ENCODE measurements at places on chromosomes 4 and X. TPM values are rescaled to one million over a fixed set of nuclear protein-coding genes. Genes with fewer than 3 reads are reported as not detected.
A peak's percentile ranks its signal among the peaks of the same experiment; 100 is the strongest.

The MAGEB1 gene
- not detected for polyA plus RNA-seq

The MAGEB10 gene
- polyA plus RNA-seq, result not detected

The ACE2 gene
- polyA plus RNA-seq, result not detected

DNA sequence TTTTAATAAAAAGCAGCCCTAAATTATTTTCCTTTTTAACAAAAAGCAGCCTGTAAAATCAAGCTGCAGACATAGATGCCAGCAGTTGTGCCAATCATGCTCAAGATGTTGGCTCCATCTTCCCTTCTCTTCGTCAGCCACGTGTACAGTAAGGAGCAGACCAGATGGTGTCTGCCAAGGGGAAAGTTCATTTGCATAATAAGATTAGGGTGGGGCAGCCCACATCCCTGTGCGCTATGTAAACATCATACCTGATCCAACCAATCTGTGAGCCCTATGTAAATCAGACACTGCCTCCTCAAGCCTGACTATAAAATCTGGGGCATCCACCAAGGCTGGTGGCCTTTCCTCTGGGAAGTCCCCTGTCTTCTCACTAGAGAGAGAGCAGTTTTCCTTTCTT lies 23.1 kb upstream of the C1GALT1C1 start:
- no peak for DNase-seq

The PALLD gene
- 159 TPM for polyA plus RNA-seq

DNA sequence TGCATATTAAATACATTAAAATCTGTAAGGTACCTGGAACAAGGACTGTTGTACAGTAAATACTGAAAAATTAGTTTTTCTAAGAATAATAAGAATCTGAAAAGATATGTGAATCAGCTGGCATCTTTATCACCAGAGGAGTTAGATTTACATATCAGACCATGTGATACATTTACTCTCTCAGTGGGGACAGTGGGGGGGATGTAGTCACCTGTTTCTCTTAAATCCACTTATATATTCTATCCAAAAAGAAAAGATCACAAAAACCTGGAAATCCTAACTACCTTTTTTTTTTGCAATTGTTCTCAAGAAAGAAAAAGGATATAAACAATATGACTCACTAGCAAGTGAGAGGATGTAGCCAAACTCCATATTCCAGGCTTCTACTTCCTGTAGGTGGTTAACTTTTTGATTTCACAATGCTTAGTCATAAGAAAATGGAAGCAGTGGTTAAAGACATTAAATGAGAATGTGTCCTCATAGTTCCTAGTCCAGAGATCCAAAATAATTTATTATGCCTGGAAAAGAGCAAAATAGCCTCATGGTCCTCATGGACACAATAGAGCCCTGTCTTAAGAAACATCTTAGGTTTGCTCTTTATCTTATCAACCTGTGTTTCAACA lies 22.5 kb upstream of the MYOZ2 start:
- DNase-seq, result peak; percentile 68

DNA sequence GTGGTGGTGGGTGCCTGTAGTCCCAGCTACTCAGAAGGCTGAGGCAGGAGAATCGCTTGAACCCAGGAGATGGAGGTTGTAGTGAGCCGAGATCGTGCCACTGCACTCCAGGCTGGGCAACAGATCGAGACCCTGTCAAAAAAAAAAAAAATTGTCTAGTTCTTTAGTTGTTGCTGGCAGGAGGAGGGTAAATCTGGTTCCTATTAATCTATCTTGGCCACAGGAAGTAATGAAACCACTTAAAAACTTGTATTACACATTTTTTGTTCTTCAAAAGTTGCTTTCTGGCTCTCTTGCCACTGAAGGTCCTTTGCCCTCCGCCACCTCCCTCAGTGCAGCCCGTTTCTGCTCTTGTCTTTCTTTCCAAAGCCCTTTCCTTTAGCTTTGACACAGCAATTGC lies 102.9 kb upstream of the ARSJ start:
- DNase-seq, result no peak

- DNase-seq, result no peak
These were observed 61.5 kb downstream of the PDK3 start for GRCh38 chrX:24526616-24527015.

The NOX1 gene
- polyA plus RNA-seq, result not detected

The SPCS3 gene
- 84.3 TPM for polyA plus RNA-seq

DNA sequence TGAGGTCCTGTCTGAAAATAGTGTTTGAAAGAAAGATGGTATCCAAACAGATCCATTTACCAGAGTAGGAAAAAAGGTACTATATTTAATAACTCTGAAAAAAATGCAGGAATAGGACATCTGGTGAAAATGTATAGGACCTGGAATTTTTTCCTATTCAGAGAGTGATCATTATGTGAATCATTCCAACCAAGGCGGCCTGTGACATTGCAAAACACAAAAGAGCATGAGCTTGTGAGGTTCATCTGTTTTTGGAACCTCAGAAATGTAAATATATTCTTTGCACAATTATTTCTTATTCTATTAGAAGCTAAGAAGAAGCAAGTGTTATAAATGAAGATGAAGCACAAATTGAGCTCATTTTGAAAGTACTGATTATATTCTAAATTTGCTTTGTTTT lies 2.0 kb downstream of the C4orf51 start:
- peak; percentile 2 for DNase-seq

- DNase-seq, result no peak
These were observed 40.3 kb downstream of the ZCCHC13 start for GRCh38 chrX:74344280-74344622.

The NLGN4X gene
- not detected for polyA plus RNA-seq

The SMIM10L2A gene
- 0.04 TPM for polyA plus RNA-seq

DNA sequence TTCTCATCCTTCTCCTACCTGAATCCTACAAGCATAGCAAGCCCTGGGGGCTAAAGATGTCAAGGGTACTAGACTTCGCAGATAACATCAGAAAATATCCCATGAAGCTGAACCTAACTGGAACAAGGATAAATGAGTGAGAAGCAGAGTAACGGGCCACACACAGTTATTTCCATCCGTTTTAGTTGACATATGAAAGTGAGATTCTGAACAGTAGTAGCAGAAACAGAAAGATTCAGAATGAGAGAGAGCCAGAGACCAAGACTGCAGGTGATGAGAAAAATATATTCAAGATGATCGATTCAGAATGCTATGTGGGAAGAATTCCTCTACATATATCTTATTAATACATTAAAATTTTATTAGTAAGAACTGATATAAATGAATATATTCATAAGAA lies 165.1 kb downstream of the TSPAN5 start:
- DNase-seq, result no peak

DNA sequence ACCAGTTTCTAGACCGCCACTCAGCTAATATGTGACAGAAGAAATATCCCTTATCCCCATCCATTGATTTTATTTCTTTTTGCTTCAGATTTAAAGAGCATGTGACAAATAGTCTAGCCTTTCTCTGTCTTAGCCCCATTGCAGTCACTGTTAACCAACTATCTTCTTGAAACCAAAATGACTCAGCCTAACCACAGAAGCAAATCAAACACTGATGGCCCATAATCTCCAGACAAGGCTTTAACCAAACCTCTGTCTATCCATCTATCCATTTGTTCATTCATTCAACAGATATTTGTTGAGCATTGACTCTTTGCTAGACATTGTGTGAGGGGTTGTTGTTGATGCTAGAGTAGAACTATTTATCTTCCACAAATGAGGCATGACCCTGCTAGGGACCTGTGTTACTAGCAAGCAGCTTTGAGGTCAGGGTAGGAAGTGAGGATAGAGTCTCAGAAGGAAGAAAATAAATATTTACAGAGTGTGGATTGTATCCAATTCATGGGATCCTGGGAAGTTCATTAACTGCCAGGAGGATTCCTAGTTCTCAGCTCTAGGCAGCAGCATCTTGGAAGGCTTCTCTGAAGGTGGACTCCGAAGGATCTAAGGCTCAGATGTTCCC lies 22.5 kb downstream of the HNRNPH2 start:
- no peak for DNase-seq

The ENAM gene
- 0.14 TPM for polyA plus RNA-seq

DNA sequence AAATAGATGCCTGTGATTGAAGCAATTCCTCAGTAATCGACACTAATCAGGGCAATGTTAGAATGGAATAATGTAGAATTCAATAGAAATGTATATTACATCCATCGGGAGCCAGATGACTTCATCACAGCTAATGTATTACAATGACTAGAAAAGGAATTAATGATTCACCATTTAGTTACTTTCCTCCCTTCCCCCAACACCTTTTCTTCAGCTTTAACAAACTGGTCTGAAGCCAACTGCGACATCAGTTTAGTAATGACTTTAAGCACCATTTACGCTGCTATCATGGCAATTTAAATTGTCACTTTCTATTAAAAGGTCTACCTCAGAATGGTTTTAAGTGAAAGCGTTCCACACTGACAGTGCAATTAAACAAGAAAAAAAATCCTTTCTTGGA lies 45.1 kb downstream of the SUPT20HL2 start:
- no peak for DNase-seq

The SSX3 gene
- not detected for polyA plus RNA-seq

DNA sequence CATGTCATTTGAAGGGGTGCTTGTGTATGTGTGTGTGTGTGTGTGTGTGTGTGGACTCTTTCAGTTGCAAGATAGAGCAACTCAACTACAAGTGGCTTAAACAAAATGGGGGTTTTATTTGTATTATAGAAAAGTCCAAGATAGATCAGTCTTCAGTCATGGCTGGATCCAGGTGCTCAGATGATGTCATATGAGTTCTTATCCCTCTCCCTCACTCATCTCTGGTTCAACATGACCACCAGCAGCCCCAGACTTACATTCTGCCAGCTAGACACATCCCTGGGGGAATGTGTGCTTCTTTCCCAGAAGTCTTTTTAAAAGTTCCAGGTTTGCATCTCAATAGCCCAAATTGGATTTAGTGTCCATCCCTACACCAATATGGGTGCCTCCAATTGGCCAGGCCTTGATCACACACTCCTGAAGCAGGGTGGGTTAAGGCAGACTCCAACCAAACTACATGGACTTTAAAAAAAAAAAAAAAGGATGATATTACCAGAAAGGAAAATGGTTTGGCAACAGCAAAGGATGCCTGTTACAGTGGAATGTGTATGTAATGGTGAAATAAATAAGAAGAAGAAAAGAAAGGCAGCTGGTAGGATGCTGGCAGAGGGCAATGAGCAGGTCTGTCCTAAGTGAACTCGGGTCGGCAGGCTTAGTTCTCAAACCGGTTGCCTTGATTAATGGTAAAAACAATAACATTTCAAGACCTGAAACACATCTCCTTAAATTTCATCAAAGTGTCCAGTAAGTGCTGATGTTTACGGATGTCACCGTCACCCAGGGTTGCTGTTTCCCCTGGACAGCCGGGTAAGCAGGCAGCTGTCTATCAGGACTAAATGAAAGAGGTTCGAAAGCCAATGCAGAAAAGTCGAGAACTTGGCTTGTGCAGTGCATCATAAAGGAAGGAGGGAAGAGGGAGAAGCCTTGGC lies 107.7 kb downstream of the SMIM20 start:
- DNase-seq, result no peak

DNA sequence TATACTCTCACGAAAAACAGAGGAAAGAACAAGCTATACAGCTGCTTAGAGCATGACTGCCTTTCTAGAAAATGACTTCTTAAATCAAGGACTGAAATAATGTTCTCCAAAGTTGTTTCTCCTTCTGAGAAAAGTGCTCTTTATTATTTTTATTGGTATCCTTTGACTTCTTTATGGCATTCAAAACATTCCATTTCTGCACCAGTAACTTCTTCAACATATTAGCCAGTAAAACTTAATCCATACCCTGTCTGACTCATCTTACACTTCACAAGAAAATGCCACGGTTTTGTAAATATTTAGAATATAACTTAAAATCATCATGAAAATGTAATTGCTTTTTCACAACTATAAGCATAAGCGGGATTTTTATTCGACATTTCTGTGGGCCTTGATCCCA lies 180.4 kb downstream of the NR3C2 start:
- DNase-seq, result no peak

The NMU gene
- not detected for polyA plus RNA-seq

The SYAP1 gene
- polyA plus RNA-seq, result 16.2 TPM

DNA sequence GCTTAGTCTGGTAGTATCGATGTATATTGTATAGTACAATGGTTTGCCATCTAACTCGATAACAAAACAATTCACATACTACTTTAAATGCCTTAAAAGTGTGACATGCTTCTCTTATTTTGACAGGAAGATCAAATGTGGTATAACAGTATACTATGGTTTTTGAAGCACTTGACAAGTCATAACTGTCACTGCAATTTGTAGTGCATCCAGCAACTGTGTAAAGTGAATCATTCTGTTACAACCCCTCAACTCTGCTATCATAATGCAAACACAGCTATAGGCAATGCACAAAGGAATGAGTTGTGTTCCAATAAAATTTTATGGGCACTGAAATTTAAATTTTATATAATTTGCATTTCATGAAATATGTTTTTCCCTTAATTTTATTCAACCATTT lies 14.0 kb downstream of the RAP1GDS1 start:
- no peak for DNase-seq

DNA sequence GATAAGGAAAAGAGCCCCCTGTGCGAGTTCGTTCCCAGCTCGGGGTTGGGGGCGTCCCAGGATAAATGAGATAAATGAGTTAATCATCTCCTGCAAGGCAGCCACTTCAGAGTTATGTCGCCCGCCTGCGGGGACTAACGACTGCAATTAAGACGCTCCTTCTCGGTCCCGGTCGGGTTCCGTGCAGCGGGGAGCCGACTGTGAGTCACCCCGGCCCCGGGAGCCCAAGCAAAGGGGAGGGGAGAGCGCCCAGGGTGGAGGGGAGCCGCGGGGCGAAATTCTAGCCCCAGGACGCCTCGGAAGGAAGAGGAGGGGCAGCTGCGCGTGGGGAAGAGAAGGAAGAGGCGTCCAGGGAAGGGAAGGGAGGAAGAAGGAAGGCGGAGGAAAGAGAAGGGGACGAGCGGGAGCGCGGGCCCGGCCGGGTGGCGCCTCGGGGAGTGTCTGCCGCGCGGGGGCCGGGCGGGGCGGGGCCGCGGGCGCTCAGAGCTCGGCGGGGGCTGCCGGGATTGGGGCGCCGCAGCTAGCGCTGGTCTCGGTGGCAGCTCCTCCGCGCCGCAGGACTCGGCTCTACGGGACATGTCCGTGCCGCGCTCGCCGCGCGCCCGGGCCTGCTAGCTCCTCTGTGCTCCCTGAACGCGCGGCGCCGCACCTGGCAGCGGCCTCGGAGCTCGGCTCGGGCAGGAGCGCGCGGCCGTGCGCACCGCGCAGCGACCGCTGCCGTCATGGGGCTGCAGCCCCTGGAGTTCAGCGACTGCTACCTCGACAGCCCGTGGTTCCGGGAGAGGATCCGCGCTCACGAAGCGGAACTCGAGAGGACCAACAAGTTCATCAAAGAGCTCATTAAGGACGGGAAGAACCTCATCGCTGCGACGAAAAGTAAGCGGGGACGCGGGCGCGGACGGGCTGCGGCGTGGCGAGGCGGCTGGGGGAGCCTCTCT lies at the start of gene ARHGAP10:
ARHGAP10 (plus strand) TSS at position 509 of the 938 bp plus-strand sequence; CDS start at position 723, 214 bp downstream.
- DNase-seq, result peak; percentile 49

DNA sequence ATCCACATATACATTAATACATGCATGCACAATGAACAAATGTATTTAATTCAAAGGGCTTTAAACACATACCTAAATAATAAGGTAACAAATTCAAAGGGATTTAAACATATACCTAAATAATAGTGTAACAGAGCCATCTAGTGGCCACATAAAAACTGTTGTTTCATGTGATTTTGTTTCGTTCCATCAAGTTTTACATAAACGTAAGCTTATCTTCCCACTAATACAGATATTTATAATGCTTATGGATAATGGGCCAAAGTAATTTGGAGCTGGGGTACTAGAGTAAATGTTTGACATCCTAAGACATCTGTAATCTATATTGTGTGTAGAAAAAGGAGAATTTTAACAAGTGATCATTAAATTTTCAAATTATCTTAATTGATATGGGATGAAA lies 82.3 kb downstream of the PRSS12 start:
- DNase-seq, result no peak

- no peak for DNase-seq
These were observed 895.1 kb downstream of the PCDH18 start for GRCh38 chr4:136637071-136637777.

Data from AG04450 (cell line).